ENCODE measurements at places on chromosomes 12 and 14. TPM values are rescaled to one million over a fixed set of nuclear protein-coding genes. Genes with fewer than 3 reads are reported as not detected.

Gene IFNG-AS1
- 0.24 TPM for total RNA-seq

- DNase-seq, result no peak
Observed at GRCh38 chr12:115249671-115250278, 565.8 kb upstream of the TBX3 start.

GRCh38 chr14:74793506-74794155, 30.5 kb downstream of the YLPM1 start:
- DNase-seq, result no peak

- DNase-seq, result no peak
Observed at GRCh38 chr12:124484067-124484466, 83.3 kb downstream of the NCOR2 start.

- no peak for DNase-seq
Observed at GRCh38 chr14:53640695-53641094, 315.9 kb downstream of the BMP4 start.

GRCh38 chr12:31226639-31227038, 99.3 kb downstream of the SINHCAF start:
- DNase-seq, result no peak

- DNase-seq, result no peak
Observed at GRCh38 chr12:114430306-114430705, 24.4 kb upstream of the TBX5 start.

DNA sequence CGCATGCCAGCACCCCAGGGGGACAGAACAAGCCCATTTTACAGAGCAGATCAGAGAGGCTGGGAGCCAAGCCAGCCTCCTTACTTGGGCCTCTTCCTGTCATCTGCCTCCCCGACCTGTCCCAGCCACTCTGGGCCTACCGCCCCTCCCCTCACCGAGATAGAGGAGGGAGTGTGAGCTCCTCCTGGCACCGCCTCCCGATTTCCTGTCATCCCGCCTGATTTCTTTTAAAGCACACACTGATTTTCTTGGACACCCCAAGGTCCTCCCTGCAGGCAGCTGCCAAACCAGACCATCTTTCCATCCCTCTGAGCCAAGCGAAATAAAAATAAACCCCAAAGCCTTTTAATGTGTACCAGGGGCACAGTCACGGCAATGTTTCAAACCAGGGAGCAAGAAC, 108.4 kb downstream of the RFLNA start:
- DNase-seq, result no peak

DNA sequence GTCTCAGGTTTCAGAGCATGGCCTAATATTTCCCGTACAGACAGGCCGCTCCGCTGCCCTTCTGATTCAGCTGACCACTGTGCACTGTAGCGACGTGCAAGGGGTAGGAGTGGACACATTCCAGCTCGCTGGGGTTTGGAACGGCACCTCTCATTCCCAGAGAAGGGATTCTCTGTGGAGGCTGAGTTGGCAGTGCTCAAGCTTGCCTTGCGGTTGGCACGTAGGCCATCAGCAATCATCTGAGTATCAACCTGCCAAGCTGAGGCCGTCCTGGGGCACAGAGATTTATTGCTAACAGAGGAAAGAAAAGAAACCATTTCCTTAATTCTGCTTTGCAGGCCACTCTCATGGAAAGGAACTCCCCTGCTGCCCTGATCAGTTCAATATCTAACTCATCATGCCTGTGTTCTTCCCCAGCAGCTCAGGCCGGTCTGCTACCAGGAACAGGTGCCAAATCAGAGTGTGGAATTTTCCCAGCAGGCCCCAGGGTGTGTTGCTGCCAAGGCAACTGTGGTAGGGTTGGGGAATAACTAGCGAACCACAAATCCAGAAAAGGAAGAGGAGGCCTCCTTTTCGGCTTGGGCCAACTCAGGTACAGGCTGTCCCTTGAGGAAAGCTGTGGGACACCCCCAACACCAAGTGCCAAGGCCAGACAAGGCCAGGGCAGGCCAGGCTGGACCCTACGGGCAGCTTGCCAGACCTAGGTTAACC, 92.5 kb downstream of the SSPN start:
- DNase-seq, result peak; percentile 94

All from posterior vena cava (tissue), 2 donors.